ENCODE measurements at places on chromosomes 2 and 18. TPM values are rescaled to one million over a fixed set of nuclear protein-coding genes. Genes with fewer than 3 reads are reported as not detected.

GRCh38 chr2:26333293-26333692 lies 12.7 kb upstream of the SELENOI start:
- DNase-seq, result no peak

GRCh38 chr2:10086950-10087349 lies 6.7 kb upstream of the CYS1 start:
- DNase-seq, result no peak

Gene PTPRM
- total RNA-seq, result 19.6 TPM

DNA sequence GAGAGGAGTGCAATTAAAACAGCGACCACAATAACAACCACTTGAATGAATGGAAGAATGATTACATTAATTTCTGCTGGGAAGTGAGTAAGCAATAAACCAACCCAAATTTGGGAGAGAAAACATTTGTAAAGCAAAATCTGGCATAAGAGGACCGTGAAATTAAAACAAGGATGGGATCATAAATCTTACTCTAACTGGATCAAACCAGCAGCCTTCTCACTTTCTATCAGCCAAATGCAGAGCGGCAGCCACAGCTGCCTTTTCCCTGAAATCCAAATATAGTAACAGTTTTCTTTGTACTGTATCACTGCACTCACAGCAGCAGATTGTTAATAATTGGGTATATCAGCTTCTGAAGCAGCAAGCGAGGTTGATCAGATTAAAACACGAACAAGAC lies 245.2 kb upstream of the REG3G start:
- no peak for DNase-seq

Gene SP140
- total RNA-seq, result 3.7 TPM

Gene SNED1
- total RNA-seq, result 14.1 TPM

GRCh38 chr2:117845304-117845703 lies 30.8 kb downstream of the DDX18 start:
- no peak for DNase-seq

Gene FTCDNL1
- total RNA-seq, result 5.1 TPM

DNA sequence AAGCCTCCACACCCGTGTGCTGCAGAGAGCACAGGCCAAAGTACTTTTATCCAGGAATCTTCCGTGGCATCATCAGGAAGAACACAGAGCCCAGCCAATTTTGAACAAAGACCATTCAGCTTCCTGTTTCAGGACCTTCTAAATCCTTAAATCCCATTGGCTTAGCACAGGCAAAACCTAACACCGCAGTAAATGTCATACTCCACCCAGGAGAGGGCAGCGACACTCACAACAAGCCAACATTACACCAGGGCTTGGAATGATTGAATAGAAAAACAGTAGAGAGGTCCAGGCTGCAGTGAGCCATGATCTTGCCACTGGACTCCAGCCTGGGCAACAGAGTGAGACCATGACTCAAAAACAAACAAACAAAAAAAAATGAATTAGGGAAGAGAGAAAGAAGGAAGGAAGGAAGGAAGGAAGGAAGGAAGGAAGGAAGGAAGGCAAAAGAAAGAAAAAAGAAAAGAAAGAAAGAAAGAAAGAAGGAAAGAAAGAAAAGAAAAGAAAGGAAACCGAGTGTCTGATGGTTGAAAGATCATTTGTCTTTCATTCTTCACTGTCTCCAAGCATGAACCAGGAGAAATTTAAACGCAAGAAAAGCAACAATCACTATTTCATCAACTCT lies 144.6 kb upstream of the SATB2 start:
- DNase-seq, result no peak

GRCh38 chr2:224284134-224284946 lies 117.6 kb downstream of the FAM124B start:
- peak; percentile 60 for DNase-seq

GRCh38 chr18:74503137-74503536 lies 7.0 kb downstream of the CNDP2 start:
- DNase-seq, result no peak

Gene CABLES1
- 13.0 TPM for total RNA-seq

GRCh38 chr2:159617100-159617499 lies 752 bp upstream of the BAZ2B start:
- DNase-seq, result no peak

Gene NT5DC4
- not detected for total RNA-seq
